Jurkat, Clone E6-1 (cell line): ENCODE measurements at places on chromosomes 6 and 20.

GRCh38 chr20:58140787-58141425 lies 87.5 kb downstream of the ANKRD60 start:
- DNase-seq, result no peak

DNA sequence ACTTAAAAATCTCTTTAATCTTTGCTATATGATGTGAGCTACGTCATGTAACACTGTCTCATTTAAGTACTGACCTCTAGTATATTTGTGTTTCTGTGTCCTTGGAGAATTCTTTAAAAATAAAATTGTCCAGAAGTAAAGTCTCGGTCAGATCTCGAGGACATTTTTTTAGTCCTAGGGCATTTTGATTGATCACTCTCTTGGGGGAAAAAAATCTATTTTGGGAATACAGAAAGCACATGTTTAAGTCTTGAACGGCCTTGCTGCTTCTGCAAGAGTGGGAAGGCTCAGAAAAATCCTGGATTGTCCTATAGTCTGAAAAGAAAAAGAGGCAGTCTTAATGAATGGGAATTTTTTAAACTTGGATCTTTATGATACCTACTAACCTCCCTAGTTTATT lies 234.3 kb downstream of the UTRN start:
- no peak for DNase-seq

GRCh38 chr6:28923318-28924102 lies at the start of gene TRIM27:
TRIM27 (minus strand) TSS chr6:28923985; CDS start chr6:28923632, 353 bp downstream.
- peak; percentile 65 for DNase-seq

- DNase-seq, result peak; percentile 93
Observed at GRCh38 chr6:42045538-42046460, 4.5 kb upstream of the TAF8 start.

GRCh38 chr6:51644426-51644825 lies 443.0 kb downstream of the PKHD1 start:
- DNase-seq, result no peak

DNA sequence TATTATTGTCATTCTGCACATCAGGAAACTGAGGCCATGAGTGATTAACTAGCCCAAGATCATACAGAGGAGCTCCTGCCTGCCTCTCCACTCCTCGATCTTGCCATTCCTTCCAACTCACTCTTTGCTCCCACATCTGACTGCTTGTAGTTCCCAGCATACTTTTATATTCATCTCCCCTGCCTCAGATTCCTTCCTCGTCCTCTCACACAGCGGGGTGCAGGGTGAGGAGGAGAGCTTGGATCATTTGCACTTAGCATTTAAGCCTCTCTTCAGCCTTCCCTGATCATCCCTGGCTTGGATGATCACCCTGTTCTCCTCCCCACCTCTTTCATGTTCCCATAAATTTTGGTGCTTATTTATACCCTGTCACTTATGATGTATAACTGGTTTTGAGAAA lies 515.1 kb upstream of the SOX4 start:
- no peak for DNase-seq
